T-cell (primary cell): ENCODE measurements at places on chromosomes 6 and 20. TPM values are rescaled to one million over a fixed set of nuclear protein-coding genes. Genes with fewer than 3 reads are reported as not detected.

STMND1 gene
- total RNA-seq, result not detected

DNA sequence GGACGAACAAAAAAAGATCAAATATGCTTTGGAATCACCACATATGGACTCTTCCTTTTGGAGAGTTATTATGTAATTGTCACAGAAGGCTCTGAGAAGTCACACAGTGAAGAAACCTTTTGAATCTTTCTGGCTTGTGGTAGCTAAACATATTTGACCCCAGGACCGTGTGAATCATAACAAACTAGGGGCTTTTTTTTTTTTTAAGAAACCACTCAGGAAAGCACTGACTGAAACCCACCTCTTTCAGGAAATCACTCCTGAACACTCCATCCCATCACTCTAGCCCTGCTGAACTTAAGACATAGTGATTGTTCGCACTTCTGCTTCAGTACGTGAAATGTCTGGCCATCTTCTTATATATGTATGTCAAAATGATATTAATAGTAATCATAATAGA is 495.9 kb upstream of the ARID1B start:
- DNase-seq, result no peak

- DNase-seq, result no peak
Observed at GRCh38 chr6:3531481-3531880, 74.6 kb upstream of the SLC22A23 start.

DNA sequence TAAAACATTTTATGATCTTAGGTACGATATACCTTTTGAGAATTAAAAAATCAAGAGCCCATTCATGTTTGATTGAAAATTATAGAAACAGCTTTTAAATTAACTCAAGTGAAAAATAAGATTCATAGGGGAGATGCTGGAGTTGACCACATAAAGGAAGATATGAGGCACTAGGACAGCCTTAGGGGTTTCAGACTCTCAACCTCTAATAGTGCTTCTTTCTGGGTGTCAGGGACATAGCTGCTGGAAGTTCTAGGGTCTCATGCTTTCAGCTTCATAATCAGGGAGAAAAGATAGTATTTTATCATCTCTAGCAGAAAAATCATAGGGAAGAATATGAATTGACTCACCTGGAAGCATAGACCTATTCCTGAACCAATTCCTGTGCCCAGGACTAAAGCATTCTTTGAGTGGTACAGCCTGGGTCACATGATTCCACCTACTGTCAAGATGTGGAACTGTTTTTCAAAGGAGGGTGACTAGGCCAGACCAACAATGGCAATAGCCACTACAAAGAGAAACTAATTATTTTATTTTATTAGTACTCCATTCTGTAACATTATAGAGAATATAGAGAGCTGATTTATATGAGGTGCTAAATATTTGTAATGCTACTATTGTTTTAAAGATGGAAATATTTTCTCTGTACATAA is 27.8 kb upstream of the CENPW start:
- no peak for DNase-seq

GRCh38 chr20:57159193-57159851 is 107.1 kb downstream of the BMP7 start:
- DNase-seq, result no peak

- no peak for DNase-seq
Observed at GRCh38 chr20:12554426-12554825, 454.3 kb upstream of the SPTLC3 start.

- DNase-seq, result no peak
Observed at GRCh38 chr6:123636782-123637181, at the start of gene TRDN. TRDN (minus strand) TSS chr6:123636950; CDS start chr6:123636775, 175 bp downstream.

GRCh38 chr20:55415567-55416142 is 589.7 kb downstream of the CBLN4 start:
- DNase-seq, result no peak

GRCh38 chr20:54284928-54285704 is 77.2 kb downstream of the PFDN4 start:
- DNase-seq, result no peak

GRCh38 chr6:155443168-155443567 is 12.5 kb downstream of the NOX3 start:
- no peak for DNase-seq

DNA sequence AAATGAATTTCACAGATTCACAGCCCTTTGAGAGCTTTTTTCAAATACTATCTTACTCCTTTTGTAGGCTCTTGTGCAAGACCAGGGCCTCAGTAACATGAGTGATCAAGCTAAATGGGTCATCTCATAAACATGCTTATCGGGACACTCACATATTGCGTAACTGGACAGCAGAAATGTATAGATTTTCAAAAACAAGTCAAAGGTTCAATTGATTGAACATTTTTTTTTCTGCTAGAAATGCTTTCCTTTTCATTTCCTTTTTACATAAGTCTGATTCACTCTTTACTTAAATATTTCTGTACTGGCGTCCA is 8.7 kb upstream of the SALL4 start:
- DNase-seq, result no peak

CTAGE9 gene
- not detected for total RNA-seq

DNA sequence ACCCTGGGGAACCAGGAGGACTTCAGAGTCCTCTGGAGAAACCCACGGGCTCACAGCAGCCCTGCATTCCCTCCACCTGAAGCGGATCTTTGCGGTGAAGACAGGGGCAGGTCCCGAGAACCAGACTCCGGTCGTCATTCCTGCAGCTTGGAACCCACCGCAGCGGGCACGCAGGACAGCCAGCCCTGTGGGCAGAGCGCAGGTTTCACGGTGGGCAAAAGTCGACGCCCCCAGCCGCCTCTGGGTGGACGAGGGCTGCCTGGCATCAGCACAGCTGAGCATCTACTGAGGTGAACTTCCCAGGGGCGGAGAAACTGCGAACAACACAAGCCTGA is 118.3 kb downstream of the PSMB1 start:
- DNase-seq, result no peak

DNA sequence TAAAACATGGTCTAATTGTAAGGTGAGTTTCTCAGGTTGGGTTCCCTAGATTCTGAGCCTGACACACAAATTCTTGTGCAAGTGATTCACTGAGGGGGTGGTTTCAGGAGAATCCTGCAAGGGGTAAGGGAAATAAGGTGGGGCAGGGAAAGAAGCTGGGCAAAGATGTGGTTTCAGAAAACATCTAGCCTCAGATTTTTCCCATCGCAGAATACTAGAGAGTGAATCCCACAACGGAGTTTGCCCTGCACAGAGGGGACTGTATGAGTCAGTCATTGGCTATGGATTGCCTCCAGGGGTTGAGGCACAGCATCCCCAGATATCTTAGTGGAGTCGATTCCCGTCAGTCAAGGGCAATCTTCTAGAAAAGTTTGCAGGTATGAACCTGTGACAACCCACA is 65.2 kb downstream of the PRL start:
- no peak for DNase-seq

DNA sequence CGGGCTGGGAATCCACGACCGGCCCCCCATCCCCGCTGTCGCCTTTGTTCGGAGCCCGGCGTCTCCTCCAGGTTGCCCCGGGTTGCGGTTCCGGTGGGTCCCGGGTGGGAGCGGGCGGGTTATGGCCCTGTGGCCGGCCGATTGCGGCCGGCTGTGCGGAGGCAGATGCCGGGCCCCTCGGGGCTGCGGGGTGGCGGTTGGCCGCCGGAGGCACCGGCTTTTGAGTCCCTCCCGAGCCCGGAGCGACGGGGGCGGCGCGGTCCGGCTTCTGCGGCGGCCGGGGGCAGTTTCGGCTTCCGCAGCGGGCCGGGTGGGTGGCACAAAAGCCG is 431 bp downstream of the LOC128125822 start:
- DNase-seq, result no peak
